ENCODE measurements at places on chromosomes 6 and 20.
A peak's percentile ranks its signal among the peaks of the same experiment; 100 is the strongest.

- DNase-seq, result no peak
Observed at GRCh38 chr6:137001299-137001976, 43.3 kb downstream of the IL20RA start.

DNA sequence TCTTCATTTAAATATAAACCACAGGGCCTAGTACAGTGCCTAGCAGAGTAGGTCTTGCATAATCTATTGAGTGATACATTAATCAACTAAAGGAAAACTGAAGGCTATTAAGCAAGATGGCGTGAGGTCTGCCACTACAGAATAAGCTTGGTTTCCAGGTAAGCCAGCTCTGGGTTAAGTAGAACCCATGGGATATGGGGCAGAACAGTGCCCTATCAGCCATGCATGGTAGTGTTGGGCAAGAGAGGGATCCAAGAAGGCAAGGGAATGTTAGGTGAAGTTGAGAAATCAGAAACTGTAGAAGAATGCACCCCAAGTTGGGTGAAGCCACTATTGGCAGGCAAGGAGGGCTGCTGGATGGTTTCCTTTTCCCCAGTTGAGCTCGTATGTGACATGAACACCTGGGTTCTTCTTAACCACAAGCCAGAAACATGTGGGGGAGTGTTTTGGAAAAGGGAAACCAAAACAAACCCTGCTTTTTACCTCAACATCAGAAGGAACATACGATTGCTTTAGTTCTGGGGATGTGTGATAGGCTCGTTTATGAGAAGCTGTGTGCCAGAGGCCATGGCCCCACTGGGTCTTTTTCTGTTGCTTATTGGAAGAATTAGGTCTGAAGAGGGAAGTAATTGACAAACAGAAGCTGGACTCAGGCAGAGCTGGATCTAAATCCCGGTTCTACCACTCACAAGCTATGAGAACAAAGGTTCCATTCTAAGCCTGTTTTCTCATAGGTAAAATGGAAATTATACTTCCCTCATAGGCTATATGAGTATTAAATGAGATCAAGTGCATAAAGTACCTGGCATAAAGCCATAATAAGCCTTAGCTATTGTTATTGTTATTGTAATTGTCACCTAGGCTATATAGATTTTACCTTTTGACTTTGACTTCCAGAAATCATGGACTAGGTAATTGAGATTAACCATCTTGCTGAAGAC is 33.5 kb downstream of the NEDD9 start:
- DNase-seq, result peak; percentile 47

GRCh38 chr6:77986380-77987034 is 333.7 kb downstream of the MEI4 start:
- DNase-seq, result no peak

GRCh38 chr6:130303431-130303830 is 62.4 kb upstream of the TMEM200A start:
- no peak for DNase-seq

DNA sequence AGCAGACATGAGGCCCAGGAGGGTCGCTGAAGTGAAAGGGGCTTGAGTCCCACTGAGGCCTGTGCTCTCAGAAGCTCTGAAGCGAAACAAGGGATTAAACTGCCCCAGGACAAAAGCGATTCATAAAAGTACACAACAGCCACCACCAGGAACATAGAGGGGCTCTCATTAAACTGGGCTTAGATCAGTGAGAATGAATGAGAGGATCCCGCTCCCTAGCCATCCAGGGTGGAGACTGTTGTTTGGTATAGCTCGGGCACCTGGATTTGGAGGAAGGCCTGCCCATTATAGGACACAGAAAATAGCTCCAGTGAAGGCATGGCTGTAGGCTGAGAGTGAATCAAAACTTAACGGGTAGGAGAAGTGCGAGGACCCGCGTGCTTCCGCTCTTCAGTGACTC is 91.6 kb upstream of the TAB2 start:
- DNase-seq, result no peak

- peak; percentile 7 for DNase-seq
Observed at GRCh38 chr6:73798592-73798991, 102.6 kb downstream of the CD109 start.

DNA sequence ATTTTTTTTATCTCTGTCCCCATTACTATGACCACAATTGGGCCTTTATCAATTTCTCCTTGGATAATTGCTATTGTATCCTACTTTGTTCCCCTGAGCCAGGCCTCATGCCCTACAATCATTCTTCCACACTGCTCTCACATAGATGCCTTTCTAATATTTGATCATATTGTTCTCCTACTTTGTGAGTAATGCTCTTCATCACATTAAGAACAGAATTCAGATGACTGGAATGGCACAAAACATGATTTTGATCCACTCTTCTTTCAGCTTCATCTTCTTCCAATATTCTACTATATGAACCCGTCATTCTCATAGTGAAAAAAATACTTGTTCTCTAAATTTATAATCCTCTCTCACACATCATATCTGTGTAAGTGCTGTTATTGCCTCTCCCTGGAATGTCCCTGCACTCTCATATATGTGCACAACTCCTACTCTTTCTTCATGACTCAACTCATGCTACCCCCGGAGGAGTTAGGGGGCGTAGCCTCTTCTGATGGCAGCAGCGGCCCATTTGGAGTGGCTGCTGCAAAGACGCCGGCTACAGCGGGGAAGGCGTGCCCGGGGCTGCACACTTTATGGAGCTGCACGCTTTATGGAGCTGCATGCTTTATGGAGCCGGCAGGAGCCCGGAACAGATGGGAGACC is 25.3 kb upstream of the HACE1 start:
- DNase-seq, result no peak

DNA sequence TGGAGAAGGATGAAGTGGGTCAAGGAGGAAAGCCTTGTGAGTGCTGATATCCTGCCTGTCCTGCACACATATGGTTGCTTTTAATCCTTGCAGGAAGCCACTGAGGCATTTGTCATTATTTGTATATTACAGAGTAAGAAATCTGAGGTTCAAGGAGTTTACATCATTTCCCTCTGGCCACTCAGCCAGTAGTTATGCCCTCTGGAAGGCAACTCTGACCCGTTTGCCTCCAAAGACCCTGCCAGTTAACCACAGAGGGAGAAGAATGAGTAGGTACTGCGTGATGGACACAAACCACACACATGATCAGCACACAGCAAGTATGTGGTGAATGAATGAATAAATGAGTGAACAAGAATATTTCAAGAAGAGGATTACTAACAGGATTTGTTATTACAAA is 7.9 kb upstream of the FAM210B start:
- no peak for DNase-seq

GRCh38 chr20:44092551-44093248 is 94.3 kb downstream of the JPH2 start:
- peak; percentile 64 for DNase-seq

GRCh38 chr20:59988141-59988540 is 29.9 kb downstream of the CDH26 start:
- no peak for DNase-seq

GRCh38 chr20:10064611-10065010 is 29.8 kb downstream of the ANKEF1 start:
- no peak for DNase-seq

GRCh38 chr6:14108571-14109410 is 8.8 kb upstream of the CD83 start:
- peak; percentile 52 for DNase-seq

- DNase-seq, result peak; percentile 30
Observed at GRCh38 chr6:219641-220198, 72.6 kb upstream of the DUSP22 start.

- DNase-seq, result no peak
Observed at GRCh38 chr20:6057139-6057538, 3.3 kb upstream of the LRRN4 start.

- DNase-seq, result no peak
Observed at GRCh38 chr20:23120936-23121750, 35.0 kb upstream of the CD93 start.

DNA sequence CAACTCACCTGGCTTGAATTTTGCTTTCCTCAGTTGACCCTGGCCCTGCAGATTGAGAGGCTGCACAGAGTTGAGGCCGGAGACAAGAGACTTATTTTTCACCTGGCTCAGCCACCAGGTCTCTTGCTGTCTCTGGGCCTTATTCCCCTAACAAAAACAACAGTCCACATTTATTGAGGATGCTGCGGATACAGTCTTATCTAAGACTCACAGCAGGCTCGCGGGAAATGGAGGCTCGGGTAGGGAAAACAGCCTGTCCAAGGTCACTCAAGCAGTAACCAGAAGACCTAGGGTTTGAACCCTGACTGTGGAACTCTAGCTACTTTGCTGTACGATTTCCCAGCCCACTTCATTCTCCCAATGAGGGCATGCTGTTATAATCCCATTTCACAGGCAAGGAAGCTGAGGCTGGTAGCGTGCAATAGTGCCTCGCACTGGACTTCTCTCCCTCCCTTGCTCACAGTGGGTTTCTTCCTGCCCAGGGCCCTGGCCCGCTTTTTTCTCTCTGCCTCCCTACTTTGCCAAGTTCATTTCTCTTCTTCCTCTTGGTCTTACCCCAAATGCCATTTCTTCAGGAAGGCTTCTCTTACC is 57.7 kb downstream of the RBM38 start:
- DNase-seq, result no peak
